ENCODE measurements at places on chromosomes 7 and 10.

DNA sequence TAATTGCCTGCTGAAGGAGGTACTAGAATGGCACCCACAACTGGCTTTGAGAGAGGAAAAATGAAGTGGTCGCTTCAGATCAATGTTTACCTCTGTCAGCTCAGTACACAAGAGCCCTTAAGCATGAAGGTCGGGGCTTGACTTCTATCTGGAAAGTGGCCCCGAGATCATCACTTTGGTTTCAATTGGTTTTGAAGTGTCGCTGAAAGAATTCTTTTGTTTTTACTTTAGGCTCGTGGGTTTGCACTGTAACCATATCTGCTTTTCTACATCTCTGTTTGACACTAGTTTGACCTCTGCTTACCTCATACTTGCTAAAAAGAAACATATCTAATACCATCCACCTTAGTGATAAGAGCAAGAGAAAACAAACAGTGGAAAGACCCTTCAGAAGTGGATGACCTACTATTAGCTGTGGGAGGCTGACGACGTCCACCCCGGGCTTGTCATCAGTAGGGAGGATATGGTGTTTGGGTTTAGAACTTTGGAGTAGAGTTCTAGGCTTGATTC, 361.8 kb downstream of the GATA3 start:
- DNase-seq = no peak

- DNase-seq = no peak
These were observed 51.2 kb upstream of the SORCS3 start for GRCh38 chr10:104589871-104590270.

DNA sequence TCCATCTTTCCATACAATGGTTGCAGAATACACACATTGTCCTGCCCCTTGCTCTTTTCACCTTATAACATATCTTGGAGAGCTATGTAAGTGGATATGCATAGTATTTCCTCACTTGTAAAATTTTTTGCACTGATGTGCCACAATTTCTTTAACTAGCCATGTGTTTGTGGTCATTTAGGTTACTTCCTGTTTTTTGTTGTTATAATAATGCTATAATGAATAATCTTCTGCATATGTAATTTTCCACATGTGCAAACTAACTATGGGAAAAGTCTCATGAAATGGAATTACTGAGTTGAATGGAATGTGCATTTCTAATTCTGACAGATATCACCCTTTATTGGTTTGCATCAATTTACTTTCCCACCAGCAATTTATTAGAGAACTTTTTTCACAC, 2.8 kb downstream of the TAS2R41 start:
- DNase-seq = no peak

- DNase-seq = no peak
These were observed 15.6 kb downstream of the SEC31B start for GRCh38 chr10:100504096-100504495.

GRCh38 chr7:90485734-90486316, 16.4 kb downstream of the PTTG1IP2 start:
- DNase-seq = no peak
